ENCODE measurements at places on chromosomes 5 and 9. TPM values are rescaled to one million over a fixed set of nuclear protein-coding genes. Genes with fewer than 3 reads are reported as not detected.

SLCO4C1 gene
- total RNA-seq, result 2.2 TPM

MELK gene
- total RNA-seq, result 44.8 TPM

REEP2 gene
- 16.2 TPM for total RNA-seq

POU5F2 gene
- 0.43 TPM for total RNA-seq

FOXD4L6 gene
- total RNA-seq, result not detected

TPPP gene
- total RNA-seq, result 0.22 TPM

HARS2 gene
- 32.7 TPM for total RNA-seq

ZDHHC11 gene
- total RNA-seq, result 28.9 TPM

COL5A1 gene
- total RNA-seq, result 57.3 TPM

FOXD4 gene
- total RNA-seq, result 0.47 TPM

DBH gene
- total RNA-seq, result not detected

GKAP1 gene
- 14.2 TPM for total RNA-seq

BTNL3 gene
- not detected for total RNA-seq

POMT1 gene
- 36.7 TPM for total RNA-seq

SLC6A18 gene
- not detected for total RNA-seq

ADCY2 gene
- 52.0 TPM for total RNA-seq

PCDHGB6 gene
- 10.8 TPM for total RNA-seq

TNC gene
- 73.3 TPM for total RNA-seq

SLC27A6 gene
- total RNA-seq, result 2.5 TPM

LSM11 gene
- total RNA-seq, result 4.3 TPM

All from endodermal cell (in vitro differentiated cells).